ENCODE measurements at places on chromosomes 2 and 18.

- no peak for DNase-seq
These were observed 309.5 kb downstream of the NDUFA10 start for GRCh38 chr2:239715606-239716005.

DNA sequence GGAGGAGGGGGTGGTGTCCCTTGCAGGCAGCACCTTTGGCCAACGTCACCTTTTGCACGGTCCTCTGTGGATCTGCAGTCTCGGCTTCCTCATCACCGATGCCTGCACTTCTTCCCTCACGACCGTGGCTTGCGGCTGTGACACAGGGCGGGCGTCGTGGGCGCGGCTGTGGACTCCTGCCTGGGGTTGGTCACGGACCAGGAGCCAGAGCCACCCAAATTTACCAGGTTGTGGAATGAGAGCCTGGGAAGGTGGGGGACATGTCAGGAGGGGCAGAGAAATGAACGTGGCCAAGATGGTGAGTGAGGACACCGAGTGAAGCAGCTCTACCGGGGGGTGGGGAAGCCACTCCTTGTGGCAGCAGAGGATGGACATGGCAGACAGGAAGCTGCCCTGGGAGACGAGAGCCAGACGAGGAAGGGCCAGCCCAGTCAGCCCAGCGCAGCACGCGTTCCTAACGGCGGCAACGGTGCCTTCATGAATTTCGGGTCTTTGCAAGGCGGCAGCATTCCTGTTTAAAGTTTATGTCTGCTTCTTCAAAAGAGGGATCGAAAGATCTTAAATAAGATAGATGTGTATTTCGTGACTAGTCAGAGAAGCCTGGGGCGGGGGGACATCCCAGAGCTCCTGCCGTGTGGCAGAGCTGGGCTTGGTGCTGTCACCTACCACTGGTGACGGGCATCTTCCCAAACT lies 84.2 kb downstream of the LRRFIP1 start:
- no peak for DNase-seq

DNA sequence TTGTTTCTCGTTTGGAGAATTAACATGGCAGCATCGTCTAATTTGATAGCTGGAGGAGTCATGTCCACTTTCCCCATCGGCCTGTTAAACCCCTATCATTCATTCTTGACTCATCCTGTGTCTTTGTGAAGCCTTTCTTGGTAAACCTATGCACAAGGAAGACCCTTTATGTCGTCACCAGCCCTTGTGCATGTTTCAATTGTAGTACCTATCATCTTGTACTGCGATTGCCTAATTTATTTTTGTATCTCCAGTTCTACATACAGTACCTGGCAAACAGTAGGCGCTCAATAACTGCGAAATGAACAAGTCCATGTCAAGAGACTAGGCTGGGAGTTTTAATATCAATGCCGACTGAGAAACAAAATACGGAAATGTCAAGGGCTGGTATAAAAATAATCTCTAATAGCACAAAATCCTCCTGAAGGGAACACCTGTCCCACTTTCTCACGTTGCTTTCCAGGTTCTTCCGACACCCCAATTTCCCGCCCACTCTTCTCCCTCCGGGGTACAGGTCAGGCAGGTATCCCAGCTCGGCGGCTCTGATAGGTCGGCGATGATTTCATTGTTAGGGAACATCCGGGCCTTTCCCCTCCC lies 1.3 kb upstream of the PPM1B start:
- DNase-seq, result no peak

GRCh38 chr2:179951680-179952079 lies 55.4 kb downstream of the CWC22 start:
- no peak for DNase-seq

GRCh38 chr18:45330170-45330594 lies 285.1 kb upstream of the SLC14A2 start:
- DNase-seq, result no peak

DNA sequence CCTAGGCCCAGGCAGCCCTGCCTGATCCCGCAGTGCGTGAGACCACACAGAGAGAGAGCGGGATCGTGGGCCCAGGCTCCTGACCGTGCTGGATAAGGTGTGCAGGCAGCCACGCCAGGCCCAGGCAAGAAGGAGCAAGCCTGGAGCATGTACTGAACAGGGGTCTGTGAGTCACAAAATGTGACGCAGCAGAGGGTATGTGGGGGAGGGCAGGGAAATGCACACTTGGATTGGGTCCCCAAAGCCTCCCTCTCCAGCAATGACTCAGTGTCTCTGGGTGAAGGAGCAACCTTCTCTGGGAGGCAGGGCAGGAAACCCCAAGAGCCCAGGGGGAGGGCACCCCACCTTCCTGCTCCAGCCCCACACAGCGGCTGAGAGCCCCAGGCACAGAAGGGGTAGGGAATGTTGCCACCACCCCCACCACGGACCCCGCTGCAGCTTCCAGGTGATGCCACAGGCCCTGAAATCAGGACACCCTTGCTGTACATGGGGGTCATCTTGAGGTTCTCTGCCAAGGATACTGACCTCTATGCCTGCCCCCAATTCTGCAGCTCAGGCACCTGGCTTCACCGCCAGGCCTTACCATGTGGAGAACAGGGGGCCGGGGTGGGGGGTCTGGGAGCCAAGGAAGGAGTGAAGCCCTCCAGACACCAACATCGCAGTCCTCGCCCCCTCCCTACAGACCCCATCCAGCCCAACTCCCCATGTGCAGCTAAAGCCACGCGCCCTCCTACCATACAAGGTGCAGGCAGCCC lies 1.3 kb upstream of the GPC1 start:
- DNase-seq, result no peak

DNA sequence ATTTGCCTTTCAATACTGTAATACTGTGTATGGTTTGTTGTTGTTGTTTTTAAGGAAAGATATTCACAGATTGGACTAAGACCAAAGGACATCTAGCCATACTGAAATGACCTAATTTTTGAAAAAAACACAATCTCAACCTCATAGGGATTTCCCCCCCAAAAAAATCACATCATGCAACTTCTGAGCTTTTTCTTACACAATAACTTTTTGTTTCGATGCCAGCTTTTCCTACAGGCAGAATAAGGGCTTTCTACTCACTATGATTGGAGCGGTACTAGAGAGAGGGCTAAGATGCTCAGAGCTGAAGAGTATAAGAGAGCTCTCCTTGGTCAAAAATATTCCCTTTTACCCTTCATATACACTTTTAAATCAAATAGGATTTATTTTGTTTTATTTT lies 32.4 kb upstream of the SLC3A1 start:
- DNase-seq, result no peak
